ENCODE measurements at places on chromosomes 6 and 20.

GRCh38 chr6:65706436-65706835 is 590 bp downstream of the EYS start:
- DNase-seq: no peak

GRCh38 chr6:113564371-113565171 is 292.6 kb upstream of the MARCKS start:
- DNase-seq: peak; percentile 36

DNA sequence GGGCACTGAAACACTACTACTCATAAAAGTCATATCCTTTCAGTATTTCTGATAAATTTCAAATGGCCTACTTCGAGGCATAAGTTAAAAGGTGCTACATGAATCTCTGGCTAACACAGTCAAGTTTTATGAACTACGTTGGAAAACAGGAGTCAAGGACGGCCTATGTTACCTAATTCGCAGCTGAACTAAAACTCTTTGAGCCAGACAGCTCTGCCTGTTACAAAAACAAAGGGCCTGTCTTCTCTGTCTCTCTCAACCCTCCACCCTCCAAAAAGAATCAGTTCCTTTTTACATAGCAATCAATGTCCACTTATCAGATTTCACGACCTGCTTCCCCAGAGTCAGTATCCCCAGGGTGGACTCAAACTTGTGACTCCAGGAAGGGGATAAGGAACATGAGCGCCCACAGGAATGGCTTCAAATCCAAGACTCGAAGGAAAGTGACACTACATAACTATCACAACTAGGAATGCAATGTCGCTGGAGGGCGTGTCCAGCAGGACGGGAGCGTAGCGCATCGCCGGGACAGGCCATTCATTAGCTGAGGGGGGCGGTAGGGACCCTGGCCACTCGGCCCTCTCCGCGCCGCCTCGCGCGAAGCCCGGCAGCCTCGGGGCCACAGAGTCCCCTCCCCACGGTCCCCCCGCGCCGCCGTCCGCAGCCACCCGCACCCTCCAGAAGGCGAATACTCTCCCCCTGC is 591 bp downstream of the IBTK start:
- DNase-seq: no peak

GRCh38 chr6:101108286-101108685 is 227.2 kb upstream of the ASCC3 start:
- no peak for DNase-seq

- no peak for DNase-seq
These were observed 69.5 kb downstream of the DAAM2 start for GRCh38 chr6:39861663-39862062.

DNA sequence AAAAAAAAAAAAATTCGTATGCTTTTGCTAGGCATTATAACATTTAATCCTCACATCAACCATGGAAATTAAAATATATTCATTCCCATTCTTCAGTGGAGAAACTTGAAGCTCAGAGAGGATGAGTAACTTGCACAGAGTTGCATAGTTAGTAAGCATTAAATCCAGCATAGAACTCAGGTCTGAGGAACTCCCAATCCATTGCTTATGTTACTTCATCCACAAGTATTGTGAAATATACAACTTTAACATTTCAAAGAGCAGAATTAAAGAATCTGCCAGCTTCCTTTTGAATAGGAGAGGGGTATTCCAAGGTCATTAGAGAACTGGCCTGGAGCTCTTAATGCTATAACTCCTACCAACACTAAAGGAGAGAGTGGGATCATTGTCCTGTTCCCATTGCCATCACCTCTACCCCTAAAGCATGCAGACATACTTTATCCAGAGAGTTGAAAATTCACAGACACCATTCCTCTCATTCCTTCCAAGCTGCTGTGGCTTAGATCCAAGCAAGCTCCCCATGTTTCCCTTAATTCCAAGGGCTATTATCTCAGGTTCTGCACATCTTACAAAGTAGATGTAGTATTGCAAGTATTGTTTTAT is 91.9 kb downstream of the FLRT3 start:
- no peak for DNase-seq

DNA sequence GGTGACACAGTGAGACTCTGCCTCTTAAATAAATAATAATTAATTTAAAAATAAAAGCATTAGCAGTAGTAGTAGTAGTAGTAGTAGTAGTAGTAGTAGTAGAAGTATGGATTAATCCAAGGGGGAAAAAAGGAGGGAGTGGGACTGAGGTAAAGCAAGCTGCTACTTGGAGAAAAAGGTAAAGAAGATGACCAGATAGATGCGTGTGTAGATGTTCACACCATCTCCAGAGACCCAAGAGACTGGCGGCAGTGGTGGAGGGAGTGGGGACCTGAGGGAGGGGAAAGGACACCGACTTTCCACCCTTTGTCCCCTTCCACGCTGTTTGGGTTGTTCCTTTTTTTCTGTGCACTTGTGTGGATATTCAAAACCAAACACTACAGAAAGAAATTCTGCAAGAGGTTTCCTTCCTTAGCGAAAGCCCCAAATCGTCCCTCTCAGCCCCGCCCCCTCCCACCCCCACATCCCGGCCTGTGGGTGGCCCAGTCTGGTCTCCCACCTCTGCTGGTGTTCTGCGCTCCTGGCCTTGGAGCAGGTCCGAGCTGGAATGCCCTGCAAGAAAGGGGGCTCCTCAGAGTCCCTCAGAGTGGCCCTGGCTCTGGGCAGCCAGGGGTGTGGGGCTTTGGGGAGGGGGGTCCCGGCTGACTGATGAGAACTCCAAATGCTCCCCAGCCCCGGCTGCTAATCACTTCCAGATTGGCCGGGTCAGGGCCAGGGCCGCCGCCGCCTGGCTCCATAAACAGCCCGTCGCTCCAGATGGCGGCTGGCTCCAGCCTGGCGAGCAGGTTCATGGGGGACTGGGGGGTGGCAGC is 60.2 kb downstream of the UBE2V1 start:
- no peak for DNase-seq

GRCh38 chr20:58566981-58567380 is 51.8 kb upstream of the APCDD1L start:
- no peak for DNase-seq

DNA sequence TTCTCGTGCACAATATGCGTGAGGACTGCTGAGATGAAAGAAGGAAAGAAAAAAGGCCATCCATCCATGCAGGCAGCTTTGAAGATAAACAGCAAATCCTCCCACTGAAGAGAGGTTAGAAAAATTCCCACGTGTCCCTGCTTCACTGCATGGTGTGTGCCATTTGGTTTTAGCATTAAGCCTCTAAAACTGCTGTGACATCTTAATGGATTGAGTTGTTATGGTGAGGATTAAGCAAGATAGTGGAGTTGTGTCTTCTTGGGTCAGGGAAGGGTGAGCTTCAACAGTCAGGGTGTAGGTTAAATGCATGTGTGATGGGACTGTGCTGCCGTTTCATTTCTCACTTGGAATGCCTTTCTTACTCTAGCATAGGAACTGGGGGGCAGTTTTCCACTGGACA is 50.5 kb downstream of the ZNF831 start:
- no peak for DNase-seq

DNA sequence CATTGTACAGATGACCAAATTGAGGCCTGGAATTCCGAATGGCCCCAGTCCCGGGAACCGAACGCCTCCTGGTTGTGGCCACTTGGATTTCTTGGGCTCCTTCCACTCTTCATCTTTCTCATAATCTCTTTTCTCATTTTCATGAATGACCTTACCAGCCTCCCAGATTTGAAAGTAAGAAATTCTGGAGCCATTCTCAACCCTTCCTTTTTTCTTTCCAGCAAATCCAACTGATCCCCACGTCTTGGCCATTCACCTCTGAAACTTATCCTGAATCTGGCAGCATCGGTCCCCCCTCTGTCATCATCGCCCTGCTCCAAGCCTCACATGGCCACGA is 5.9 kb upstream of the SLC12A5 start:
- no peak for DNase-seq

DNA sequence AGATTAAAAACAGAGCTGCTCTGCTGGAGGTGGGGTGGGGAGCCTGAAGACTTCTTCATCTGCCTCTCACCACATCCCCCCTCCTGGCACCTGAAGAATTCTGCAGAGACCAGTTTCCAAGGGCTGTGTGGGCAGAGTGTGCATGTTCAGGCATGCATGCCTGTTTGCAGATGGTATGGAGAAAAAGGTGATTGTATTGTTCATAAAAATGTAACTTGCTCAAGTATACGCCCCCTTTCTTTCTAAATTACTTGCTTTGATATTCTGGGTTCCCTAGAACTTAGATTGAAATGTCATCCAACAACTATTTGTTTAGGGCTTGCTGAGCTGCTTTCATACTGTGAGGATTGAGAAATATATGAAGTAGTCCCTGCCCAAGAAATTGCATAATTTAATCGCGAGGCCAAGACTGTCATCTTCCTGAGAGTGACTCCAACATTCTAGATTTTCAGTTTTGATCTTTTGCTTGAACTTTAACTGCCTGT is 83.6 kb downstream of the LCA5 start:
- no peak for DNase-seq

DNA sequence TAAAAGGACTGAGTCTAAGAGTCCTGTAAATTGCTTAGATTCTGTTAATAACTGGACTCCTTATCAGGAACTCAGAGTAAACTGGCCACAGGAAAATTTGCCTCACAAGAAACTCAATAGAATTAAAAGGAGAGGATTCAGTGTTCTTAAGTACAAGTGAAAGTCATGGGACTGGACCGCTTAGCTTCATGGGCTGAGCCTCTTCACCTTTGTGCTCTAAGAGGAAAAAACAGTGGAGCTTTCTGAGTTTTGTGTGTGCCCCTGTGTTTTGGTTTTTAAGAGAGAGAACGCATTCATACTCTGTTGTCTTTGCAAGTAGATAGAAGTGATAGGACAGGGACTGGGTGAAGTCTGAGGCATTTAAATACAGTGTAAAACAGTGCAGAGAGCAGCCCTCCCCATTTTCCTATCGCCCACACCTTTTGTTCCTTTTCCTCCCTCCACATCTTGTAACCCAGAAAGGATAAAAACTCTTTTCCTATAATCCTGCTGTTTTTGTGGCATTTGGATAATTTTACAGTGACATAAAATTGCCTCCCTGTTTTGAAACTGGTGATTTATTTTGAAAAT is 49.6 kb downstream of the FOXO3 start:
- no peak for DNase-seq

DNA sequence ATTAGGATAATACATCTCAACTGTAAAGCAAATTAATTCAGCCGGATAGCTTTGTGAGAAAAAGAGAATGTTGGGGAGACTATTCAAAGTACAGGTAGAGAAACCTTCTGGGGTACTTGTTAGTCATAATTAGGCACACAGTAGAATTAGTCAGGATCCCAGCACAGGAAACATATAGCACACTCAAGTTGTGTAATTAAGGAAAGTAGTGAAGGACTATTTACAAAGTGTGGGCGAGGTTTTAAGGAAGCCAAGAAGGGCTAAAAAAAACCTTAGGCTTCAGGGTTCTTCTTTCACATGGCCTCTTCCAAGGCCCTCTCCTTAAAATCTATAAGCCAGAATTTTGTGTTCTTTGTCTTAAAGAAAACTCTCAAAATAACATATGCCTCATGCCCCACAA is 126.7 kb downstream of the RTN4IP1 start:
- no peak for DNase-seq

DNA sequence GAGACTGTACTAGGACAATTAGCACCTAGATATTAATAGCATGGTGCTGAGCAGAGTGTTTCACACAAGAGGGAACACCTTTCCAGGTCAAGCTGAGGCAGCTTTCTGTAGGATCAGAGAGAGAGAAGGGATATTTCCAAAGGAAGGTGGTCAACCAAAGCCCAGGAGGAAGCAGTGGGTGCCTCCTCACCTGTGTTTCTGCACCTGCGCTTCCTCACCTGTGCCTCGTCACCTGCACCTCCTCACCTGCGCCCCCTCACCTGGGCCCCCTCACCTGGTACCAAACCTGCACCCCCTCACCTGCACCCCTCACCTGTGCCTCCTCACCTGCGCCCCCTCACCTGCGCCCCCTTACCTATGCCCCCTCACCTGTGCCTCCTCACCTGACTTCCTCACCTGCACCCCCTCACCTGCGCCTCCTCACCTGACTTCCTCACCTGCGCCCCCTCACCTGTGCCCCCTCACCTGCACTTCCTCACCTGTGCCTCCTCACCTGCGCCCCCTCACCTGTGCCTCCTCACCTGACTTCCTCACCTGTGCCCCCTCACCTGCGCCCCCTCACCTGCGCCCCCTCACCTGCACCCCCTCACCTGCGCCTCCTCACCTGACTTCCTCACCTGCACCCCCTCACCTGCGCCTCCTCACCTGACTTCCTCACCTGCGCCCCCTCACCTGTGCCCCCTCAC is 67.9 kb downstream of the TTLL2 start:
- DNase-seq: no peak

- no peak for DNase-seq
These were observed 93.4 kb downstream of the ZMYND8 start for GRCh38 chr20:47263080-47263464.

GRCh38 chr20:59305908-59306655 is 5.7 kb downstream of the EDN3 start:
- DNase-seq: no peak

GRCh38 chr6:93575495-93576267 is 156.3 kb upstream of the EPHA7 start:
- DNase-seq: no peak

DNA sequence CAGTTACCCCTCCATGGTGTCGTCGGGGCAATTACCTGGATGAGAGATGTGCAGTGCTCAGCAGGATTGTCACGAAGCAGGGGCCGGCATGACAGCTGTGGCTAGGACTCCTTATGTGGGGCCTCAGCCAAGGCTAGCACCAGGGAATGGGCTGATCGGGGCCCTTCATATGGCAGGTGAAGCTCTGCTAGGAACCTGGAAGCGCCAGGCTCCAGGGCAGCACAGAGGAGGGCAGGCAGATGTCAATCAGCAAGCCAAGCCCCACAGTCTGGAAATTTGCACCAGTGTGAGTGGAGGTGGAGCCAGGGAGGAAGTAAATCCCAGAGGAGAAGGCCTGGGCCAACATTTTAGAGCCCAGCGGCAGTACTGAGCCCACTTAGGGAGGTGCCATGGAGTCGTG is 21.2 kb downstream of the SYNDIG1 start:
- DNase-seq: no peak

DNA sequence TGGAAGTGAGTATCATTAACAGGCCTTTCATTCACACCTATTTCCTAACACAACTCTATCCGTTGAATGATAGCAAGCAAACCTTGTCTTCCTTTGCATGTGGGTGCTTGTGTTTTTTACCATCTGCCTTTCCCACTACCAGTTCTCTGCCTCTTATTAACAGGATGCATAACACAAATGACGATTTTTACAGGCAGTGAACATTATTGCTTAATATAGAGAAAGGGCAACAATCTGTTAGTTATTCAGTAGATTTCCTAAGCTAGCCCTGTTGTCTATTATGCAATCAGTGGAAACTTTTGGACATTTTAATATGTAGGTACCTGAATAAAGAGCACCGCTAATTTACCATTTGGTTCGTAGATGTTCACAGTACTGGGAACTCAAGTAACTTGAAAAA is 348.8 kb upstream of the PLCB4 start:
- DNase-seq: no peak
